ENCODE measurements at places on chromosomes 1 and 21.
A peak's percentile ranks its signal among the peaks of the same experiment; 100 is the strongest.

- no peak for DNase-seq
Observed at GRCh38 chr1:19385221-19385620, 73.1 kb downstream of the SLC66A1 start.

DNA sequence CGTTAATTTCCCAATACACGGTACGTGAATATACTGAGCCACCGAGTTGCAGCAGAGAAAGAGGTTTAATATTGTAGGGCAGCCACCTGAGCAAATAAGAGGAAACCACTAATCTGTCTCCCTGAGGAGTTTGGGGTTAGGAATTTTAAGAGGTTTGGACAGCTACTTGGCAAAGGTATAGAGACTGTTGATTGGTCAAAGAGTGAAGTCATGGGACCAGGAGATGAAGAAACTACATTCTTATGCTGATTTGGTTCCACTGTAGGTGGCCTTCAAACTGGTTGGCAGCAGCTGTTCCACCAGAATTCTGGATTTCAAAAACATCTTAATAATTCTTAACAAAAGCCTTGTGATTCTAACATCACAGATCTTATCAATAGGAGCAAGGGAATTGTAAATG lies 485.4 kb upstream of the PRMT6 start:
- no peak for DNase-seq

- DNase-seq = peak; percentile 87
Observed at GRCh38 chr21:25421321-25422028, 185.8 kb downstream of the MRPL39 start.

DNA sequence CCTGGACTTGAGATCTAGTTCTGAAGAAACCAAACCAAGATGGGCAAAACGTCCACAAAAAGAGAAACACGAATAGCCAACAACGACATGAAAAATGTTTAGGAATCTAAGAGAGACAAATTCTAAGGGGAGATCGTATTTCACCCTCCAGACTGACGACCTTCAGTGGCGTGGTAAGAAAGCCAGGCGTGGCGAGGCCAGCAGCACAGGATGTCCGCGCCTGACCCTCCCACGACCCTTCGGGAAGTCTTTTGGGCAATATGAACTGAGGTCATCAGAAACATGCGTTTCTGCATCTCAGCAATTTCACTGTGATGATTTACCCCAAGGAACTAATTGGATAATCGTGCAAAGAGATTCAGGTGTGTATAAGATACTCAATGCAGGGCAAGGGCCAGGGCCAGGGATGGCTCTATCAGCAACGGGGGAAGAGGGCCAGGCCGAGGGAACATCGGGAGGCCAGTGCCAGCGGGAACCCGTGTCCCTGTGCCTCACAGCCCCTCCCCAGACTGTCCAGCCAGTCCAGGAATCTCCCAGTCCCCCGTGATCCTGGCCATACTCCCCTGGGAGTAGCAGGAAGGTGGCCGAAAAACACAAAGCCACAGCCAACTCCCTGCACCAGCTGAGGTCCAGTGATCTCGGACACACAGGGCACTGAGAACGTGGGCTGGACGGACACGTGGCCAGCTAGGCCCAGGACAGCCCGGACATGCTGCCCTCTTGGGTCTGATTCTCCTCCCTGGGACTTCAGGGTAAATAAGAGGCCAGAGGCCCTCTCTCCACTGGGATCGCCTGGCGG lies 53.6 kb upstream of the ADARB1 start:
- no peak for DNase-seq

DNA sequence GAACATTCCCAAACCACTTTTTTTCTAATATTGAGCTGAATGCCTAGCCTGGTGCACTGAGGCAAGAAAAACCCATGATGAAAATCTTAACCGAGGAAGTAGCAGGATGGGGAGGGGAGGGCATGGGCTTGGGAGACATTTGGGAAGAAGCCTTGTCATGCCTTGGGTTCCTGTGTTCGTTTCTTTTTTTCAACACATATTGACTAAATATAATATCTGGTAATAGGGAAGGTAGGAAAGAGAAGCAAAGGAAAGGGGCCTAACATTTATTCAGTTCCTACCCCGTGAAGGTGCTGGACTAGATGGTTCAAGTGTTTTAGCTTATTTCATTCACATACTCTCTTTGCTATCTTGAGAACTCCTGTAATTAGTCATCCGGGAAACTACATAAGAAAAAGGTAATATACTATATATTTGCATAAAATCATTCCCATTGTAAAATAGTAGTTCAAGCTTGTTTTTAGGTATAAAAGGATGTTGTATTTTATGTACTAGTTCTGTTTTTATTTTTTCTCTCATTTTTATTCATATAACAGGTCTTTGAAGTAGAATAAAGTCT lies 62.1 kb downstream of the ST3GAL3 start:
- no peak for DNase-seq

DNA sequence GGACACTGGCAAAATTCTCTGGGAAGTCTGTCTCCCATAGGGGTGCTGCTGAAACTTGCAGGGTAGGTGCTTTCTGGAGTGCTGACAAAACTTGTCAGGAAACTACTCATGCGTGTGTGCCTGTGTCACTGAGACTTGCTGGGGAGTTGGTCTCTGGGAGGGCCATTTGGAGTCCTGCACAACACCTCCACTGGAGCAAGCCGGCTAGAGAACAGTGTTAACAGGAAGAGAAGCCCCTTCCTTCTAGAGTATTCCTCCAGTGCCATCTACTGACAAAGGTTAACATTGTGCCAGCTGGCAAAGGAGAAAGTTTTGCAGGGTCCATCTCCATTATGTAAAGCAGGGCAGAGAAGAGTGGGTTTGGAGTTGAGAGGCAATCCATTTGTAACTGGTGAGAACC lies 30.0 kb downstream of the ZMYM4 start:
- peak; percentile 73 for DNase-seq

- no peak for DNase-seq
Observed at GRCh38 chr1:17976854-17977253, 130.7 kb upstream of the IGSF21 start.

- DNase-seq = no peak
Observed at GRCh38 chr1:103937763-103938357, 188.2 kb downstream of the AMY1C start.

- DNase-seq = no peak
Observed at GRCh38 chr1:53608676-53609075, 130.3 kb downstream of the GLIS1 start.

DNA sequence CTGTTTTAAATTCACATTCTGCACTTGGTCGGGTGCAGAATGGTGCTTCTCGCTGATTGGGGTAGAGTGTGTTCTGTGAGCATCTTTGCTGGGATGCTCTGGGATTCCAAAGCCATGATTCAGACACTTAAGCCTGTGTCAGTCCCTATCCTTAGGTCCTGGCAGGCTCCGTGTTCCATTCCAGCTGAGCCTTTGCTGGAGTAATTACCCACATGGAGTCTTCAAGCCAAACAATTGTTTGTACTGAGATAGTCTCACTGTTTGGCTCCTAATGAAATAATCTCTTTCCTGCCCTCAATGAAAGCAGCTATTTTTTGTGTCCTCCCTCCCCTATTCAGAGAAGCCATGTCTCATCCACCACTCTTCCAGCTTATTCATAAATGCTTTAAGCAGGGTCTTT lies 18.7 kb downstream of the SMAP2 start:
- DNase-seq = no peak

GRCh38 chr1:25661043-25661815 lies 44.6 kb downstream of the MAN1C1 start:
- no peak for DNase-seq

- no peak for DNase-seq
Observed at GRCh38 chr21:42214921-42215320, 4.0 kb upstream of the ABCG1 start.

- DNase-seq = no peak
Observed at GRCh38 chr1:23152966-23153684, 15.5 kb downstream of the LUZP1 start.

- DNase-seq = no peak
Observed at GRCh38 chr1:2383576-2383975, 7.8 kb downstream of the MORN1 start.

- DNase-seq = no peak
Observed at GRCh38 chr1:212488436-212489283, 55.9 kb downstream of the NENF start.

GRCh38 chr1:198270273-198270828 lies 113.6 kb downstream of the NEK7 start:
- no peak for DNase-seq

DNA sequence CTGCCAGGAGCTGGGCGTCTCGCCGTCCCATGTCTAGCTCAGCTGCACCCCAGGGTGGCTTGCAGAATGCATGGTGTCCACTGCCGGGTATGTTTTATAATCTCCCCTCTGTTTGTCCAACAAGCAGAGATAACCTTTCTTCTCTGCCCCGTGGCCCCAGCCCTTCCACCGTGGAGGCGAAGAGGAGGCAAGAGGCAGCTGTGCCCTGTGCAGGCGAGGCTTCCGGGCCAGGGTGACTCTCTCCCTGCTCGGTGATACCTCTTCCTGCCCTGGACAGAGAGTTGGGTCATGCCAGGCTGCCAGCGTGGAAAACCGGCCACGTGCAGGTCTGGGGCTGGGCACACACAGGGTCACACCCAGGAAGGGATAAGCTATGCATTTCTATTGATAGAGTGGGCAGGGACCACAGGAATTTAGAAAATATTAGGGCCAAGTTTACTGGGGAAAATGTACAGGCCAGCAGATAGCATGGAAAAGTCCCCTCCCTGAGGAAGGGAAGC lies at the start of gene TFF2:
Gene TFF2, minus strand, starts transcription at position 68 of the 500 bp plus-strand sequence. Its CDS starts 37 bp downstream, at position 31.
- DNase-seq = no peak

- DNase-seq = peak; percentile 20
Observed at GRCh38 chr1:237470712-237471338, 419.9 kb downstream of the ZP4 start.

GRCh38 chr1:183812128-183812527 lies 7.2 kb downstream of the RGL1 start:
- DNase-seq = no peak

GRCh38 chr1:150557813-150558212 lies 8.6 kb downstream of the ADAMTSL4 start:
- DNase-seq = no peak

GRCh38 chr1:72221811-72222210 lies 60.5 kb downstream of the NEGR1 start:
- DNase-seq = no peak

- no peak for DNase-seq
Observed at GRCh38 chr1:29121936-29122681, 1.6 kb downstream of the TMEM200B start.

GRCh38 chr1:99784809-99785255 lies 18.4 kb upstream of the FRRS1 start:
- DNase-seq = no peak

- DNase-seq = no peak
Observed at GRCh38 chr1:57761628-57762027, 337.8 kb upstream of the DAB1 start.

- DNase-seq = no peak
Observed at GRCh38 chr21:28439251-28439650, 553.4 kb downstream of the LTN1 start.

- no peak for DNase-seq
Observed at GRCh38 chr1:94954263-94955220, 27.6 kb upstream of the CNN3 start.

- no peak for DNase-seq
Observed at GRCh38 chr1:149937759-149938158, 1.1 kb upstream of the MTMR11 start.

- DNase-seq = no peak
Observed at GRCh38 chr1:42921769-42922168, 36.9 kb downstream of the SLC2A1 start.

DNA sequence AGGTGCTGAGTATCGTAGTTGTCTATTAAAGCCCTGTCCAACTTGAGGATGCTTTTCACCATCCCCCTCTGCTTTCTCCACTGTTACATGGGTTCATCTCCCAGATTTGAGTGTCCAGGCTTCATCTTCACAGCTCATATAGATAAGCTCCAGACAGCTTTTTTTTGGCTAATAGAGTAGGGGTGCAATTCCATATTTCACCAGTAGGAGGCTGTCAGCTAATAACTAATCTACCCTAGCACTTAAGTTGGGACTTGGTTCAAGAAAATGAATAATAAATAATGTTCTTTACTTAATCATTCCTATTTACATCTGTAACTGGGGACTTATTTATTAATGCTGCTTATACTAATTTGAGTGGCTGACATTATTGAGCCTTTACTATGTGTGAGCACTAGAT lies 124.5 kb downstream of the IGSF21 start:
- DNase-seq = peak; percentile 25

DNA sequence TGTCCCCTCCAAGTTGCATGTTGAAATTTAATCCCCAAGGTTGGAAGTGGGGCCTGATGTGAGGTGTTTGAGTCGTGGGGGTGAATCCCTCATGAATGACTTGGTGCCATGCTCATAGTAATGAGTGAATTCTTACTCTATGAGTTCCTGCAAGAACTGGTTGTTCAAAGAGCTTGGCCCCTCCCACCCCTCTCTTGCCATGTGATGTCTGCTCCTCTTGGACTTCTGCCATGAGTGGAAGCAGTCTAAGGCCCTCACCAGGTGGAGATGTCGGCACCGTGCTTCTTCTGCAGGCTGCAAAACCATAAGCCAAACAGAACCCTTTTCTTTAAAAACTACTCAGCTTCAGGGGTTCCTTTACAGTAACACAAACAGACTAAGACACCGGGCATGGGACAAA lies 14.3 kb downstream of the G0S2 start:
- DNase-seq = no peak

- DNase-seq = no peak
Observed at GRCh38 chr1:178726545-178726944, 1.5 kb downstream of the RALGPS2 start.

GRCh38 chr1:72932025-72932424 lies 649.7 kb upstream of the NEGR1 start:
- DNase-seq = peak; percentile 7

DNA sequence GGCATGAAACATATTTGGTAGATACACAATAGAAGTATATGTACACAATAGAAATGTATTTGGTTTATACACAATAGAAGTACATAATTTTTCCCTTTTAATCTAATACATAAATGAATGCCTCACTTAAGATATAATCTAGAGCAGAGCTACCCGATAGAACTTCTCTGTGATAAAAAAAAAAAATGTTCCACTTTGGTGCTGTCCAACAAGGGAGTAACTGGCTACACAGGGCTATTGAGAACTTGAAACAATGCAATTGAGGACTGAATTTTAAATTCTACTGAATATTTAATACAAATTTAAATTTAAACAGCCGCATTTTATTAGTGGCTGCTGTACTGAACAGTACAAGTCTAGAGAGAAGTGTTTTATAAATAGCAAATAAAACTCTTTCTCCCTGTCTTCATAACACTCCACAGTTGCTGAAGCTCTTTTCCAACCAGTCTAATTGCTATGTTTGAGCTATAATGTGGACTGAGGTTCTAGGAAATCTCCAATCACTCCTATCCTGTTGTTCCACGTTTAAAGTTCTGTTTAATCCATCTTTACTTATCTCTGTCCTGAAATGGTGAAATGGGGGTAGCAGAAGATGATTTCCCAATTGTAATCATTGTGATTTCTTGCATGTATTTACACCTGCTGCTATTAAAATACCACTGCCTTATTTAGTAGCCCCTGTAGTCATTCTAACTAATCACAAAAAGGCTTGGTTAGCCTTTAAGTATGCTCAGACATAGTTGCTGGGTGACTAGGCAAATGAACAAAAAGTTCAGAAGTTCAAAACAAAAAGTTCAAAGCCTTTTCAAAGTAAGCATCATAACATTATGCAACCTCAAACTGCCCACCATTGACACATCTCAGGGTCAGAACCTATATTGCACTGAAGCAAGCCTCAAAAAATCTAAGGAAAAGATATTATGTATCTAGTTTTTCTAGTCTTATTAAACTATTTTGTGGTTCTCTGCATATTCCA lies 192.3 kb upstream of the C1orf87 start:
- no peak for DNase-seq

- DNase-seq = no peak
Observed at GRCh38 chr1:57214951-57215575, 208.8 kb downstream of the DAB1 start.

- DNase-seq = no peak
Observed at GRCh38 chr1:2523891-2524609, 2.3 kb downstream of the PANK4 start.

GRCh38 chr21:38250991-38251418 lies 5.8 kb upstream of the KCNJ15 start:
- no peak for DNase-seq
